Metanephros (tissue), 2 donors: ENCODE measurements at places on chromosomes 11 and 22. TPM values are rescaled to one million over a fixed set of nuclear protein-coding genes. Genes with fewer than 3 reads are reported as not detected.

Gene C11orf97
- total RNA-seq = 0.53 TPM

Gene OR8G5
- not detected for total RNA-seq

Gene TST
- 46.2 TPM for total RNA-seq

Gene OR2AG2
- total RNA-seq = 0.18 TPM

Gene HEPN1
- not detected for total RNA-seq

Gene VPREB1
- 1.2 TPM for total RNA-seq

Gene POLA2
- total RNA-seq = 11.9 TPM

Gene PDGFB
- total RNA-seq = 15.8 TPM

Gene AIFM3
- total RNA-seq = 0.99 TPM

Gene RASSF10
- total RNA-seq = 32.9 TPM

Gene SEPTIN3
- total RNA-seq = 1.5 TPM
